ENCODE measurements at places on chromosomes 5 and 9. TPM values are rescaled to one million over a fixed set of nuclear protein-coding genes. Genes with fewer than 3 reads are reported as not detected.
A peak's percentile ranks its signal among the peaks of the same experiment; 100 is the strongest.

- peaks cover under 1% of the 10 kb centered on the region for H3K4me1 ChIP-seq
- peaks cover 1% of the 10 kb centered on the region for H3K36me3 ChIP-seq
- H3K27ac ChIP-seq, result no peak overlapping the region
- H3K4me3 ChIP-seq, result no peak overlapping the region
- peaks cover 43% of the 10 kb centered on the region for H3K27me3 ChIP-seq
- DNase-seq, result no peak
Measured at GRCh38 chr5:1660511-1660910, 136.8 kb upstream of the LPCAT1 start.

DNA sequence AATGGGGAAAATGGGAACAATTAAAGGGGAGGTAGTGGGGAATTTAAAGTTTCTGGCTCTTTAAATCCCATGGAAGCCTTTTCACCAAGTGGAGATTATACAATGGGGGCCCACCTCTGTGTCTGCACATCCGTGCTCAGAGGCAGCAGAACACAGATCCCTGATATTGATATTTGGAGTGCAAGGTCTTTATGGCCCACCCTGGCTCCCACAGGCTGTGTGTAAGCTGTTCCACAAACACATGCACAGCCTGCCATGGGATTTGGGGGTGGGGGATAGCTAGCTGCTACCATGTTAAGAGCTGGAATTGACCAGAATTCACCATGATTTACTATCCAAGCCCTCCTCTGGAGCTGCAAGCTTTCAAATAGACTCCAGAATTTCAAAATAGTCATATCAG, 55.9 kb downstream of the RASGEF1C start:
- H3K36me3 ChIP-seq, result peaks cover 8% of the 10 kb centered on the region
- no peak overlapping the region for H3K27ac ChIP-seq
- H3K4me1 ChIP-seq, result no peaks in the 10 kb centered on the region
- no peak overlapping the region for H3K4me3 ChIP-seq
- peak; percentile 26 for DNase-seq
- peaks cover 18% of the 10 kb centered on the region for H3K27me3 ChIP-seq

DNA sequence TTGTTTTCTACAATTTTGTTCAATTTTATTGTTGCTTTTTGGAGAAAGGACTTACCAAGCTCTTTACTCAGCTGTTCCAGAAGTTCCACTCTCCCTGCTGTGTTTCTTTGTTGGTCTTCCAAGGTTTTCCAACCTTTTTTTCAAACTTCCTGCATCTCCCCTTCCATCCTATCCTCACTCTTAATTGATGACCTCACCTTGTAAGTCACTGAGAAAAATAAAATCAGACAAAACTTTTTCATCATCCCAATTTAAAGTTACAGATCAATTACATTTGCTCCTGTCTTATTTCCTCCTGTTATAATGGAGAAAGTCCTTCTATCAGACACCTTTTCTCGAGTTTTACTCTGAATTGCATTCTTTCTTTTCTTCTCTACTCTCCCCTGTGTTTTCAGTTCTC, 121.1 kb downstream of the DMXL1 start:
- no peak for DNase-seq
- peaks cover 4% of the 10 kb centered on the region for H3K36me3 ChIP-seq
- H3K27ac ChIP-seq, result no peak overlapping the region
- H3K27me3 ChIP-seq, result no peaks in the 10 kb centered on the region
- H3K4me1 ChIP-seq, result no peaks in the 10 kb centered on the region
- no peak overlapping the region for H3K4me3 ChIP-seq

- H3K27ac ChIP-seq, result no peak overlapping the region
- H3K36me3 ChIP-seq, result no peaks in the 10 kb centered on the region
- H3K4me1 ChIP-seq, result peaks cover 44% of the 10 kb centered on the region
- H3K4me3 ChIP-seq, result no peak overlapping the region
- DNase-seq, result no peak
- H3K27me3 ChIP-seq, result no peaks in the 10 kb centered on the region
Measured at GRCh38 chr9:94864862-94865509, 138.5 kb downstream of the AOPEP start.

- no peak overlapping the region for H3K27ac ChIP-seq
- no peak overlapping the region for H3K4me3 ChIP-seq
- H3K4me1 ChIP-seq, result no peaks in the 10 kb centered on the region
- no peaks in the 10 kb centered on the region for H3K27me3 ChIP-seq
Measured at GRCh38 chr5:65916636-65917035, 9.7 kb upstream of the ERBIN start.

GRCh38 chr5:180832638-180833068, 28.4 kb downstream of the ZFP62 start:
- peaks cover 10% of the 10 kb centered on the region for H3K36me3 ChIP-seq
- H3K4me3 ChIP-seq, result peak overlapping the region; percentile 99
- H3K27me3 ChIP-seq, result no peaks in the 10 kb centered on the region
- no peak for DNase-seq
- H3K27ac ChIP-seq, result peak overlapping the region; percentile 97
- peaks cover 32% of the 10 kb centered on the region for H3K4me1 ChIP-seq

- H3K4me3 ChIP-seq, result no peak overlapping the region
- H3K36me3 ChIP-seq, result no peaks in the 10 kb centered on the region
- no peaks in the 10 kb centered on the region for H3K27me3 ChIP-seq
- H3K4me1 ChIP-seq, result no peaks in the 10 kb centered on the region
Measured at GRCh38 chr5:120443607-120444006, 20.5 kb upstream of the PRR16 start.

GRCh38 chr9:74526215-74526614, 29.1 kb downstream of the RORB start:
- H3K4me1 ChIP-seq, result no peaks in the 10 kb centered on the region
- H3K4me3 ChIP-seq, result no peak overlapping the region
- no peaks in the 10 kb centered on the region for H3K36me3 ChIP-seq
- DNase-seq, result no peak
- H3K27me3 ChIP-seq, result peaks cover 13% of the 10 kb centered on the region

DNA sequence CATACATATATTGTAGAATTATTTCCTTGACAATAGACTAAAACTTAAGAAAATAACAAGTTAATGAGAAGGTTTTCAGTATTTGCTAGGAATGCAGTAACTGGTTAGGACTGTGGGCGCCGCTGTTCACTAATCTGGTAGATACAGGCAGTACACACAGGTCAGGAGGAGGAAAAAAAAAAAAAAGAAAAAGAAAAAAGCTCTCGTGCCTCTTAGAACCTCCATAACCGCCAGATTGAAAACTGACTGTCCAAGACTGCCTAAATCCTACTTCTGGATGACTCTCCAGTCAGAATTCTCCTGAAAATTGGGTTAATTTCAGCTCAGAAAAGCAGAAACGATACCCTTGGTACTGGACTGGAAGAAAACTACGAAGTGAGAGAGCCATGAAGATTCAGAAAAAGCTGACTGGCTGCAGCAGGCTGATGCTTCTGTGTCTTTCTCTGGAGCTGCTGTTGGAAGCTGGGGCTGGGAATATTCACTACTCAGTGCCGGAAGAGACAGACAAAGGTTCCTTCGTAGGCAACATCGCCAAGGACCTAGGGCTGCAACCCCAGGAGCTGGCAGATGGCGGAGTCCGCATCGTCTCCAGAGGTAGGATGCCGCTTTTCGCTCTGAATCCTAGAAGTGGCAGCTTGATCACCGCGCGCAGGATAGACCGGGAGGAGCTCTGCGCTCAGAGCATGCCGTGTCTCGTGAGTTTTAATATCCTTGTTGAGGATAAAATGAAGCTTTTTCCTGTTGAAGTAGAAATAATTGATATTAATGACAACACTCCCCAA, at the start of gene PCDHGA1:
Gene PCDHGA1, plus strand, starts transcription at position 216 of the 782 bp plus-strand sequence.
- no peak within 1 kb of the TSS for H3K4me3 ChIP-seq
- peaks cover 19% of the 10 kb centered on the region for H3K36me3 ChIP-seq
- no peak within 1 kb of the TSS for H3K27ac ChIP-seq
- peaks cover 6% of the 10 kb centered on the region for H3K4me1 ChIP-seq
- H3K27me3 ChIP-seq, result peaks cover 41% of the 10 kb centered on the region

DMRTA1 gene
- total RNA-seq, result not detected

TAF11L3 gene
- not detected for total RNA-seq

EEIG1 gene
- total RNA-seq, result 16.4 TPM

FOXI1 gene
- total RNA-seq, result 0.64 TPM

PAPPA gene
- total RNA-seq, result not detected
